ENCODE measurements at places on chromosomes 5 and 9. TPM values are rescaled to one million over a fixed set of nuclear protein-coding genes. Genes with fewer than 3 reads are reported as not detected.

FOXD4L3 gene
- total RNA-seq = not detected

DNA sequence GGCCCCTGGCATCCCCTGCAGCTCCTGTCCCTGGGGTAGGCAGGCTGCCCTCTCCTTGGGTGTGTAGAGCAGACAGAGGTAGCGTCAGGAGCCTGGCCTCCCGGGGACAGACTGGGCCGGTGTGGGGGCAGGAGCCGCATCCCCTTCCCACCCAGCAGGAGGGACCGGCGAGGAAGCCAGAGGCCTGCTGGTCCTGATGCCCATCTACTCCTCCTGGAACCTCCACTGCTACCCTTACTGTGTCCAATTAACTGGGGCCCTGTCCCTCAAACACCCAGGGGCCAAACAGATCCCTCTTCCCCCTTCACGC lies 15.6 kb downstream of the RALGDS start:
- DNase-seq = no peak

DNA sequence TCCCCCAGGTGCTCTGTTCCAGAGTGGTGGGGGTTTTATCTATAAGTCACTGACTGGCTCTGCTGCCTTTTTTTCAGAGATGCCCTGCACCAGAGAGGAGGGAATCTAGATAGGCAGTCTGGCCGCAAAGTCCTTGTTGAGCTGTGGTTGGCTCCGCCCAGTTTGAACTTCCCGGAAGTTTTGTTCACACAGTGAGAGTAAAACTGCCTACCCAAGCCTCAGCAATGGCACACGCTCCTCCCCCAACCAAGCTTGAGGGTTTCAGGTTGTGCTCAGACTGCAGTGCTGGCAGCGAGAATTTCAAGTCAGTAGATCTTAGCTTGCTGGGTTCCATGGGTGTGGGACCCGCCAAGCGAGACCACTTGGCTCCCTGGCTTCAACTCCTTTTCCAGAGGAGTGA lies 1428.6 kb downstream of the MAT2B start:
- DNase-seq = no peak

GRCh38 chr9:99416007-99416406 lies 193.9 kb downstream of the SEC61B start:
- DNase-seq = no peak

DNA sequence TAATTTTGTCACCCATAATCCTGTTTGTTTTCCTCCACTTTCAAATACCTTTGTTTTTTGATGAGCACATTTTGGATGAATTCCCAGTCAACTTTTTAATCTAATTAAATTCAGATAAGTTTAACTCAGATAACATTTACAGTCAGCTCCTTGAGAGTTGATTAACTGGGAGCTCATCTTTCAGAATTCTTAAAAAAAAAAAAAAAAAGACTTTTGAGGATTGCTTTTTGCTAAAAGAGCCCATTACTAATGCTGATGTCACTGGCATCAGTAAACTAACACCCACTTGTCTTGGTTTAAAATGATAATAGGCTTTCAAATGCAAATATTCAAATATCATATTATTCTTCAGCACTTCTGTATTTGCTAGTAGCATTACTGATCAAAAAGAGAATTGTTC lies 47.1 kb upstream of the NFIB start:
- DNase-seq = no peak

- no peak for DNase-seq
Measured at GRCh38 chr9:111068383-111068730, 30.1 kb upstream of the LPAR1 start.

All from activated naive CD8-positive, alpha-beta T cell treated with anti-CD3 and anti-CD28 coated beads, Interleukin-2, amount 10 ng/mL, durations not matched to agents 7 days and 5 days (primary cell).